ENCODE measurements at places on chromosomes 6 and 20.

GRCh38 chr6:45822873-45823272 is 192.8 kb downstream of the CLIC5 start:
- DNase-seq: no peak

DNA sequence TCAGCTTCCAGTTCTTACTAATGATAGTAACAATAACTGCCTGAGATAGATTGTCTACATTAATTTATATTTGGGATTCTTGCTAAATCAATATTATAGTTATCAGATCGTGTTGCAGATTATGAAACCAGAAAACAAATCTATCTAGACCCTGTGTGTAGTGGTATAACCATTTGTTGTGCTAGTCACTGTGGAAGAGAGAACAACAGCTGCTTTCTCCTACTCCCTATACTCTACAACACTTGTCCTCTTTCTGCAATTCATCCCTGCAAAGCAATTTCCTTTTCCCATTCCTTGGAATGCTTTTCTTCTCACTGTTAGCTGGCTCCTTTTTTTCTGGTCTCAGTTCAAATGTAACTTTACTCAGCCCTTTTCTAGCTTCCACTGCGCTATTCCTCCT is 8.3 kb downstream of the COX7A2 start:
- no peak for DNase-seq

- DNase-seq: no peak
Observed at GRCh38 chr6:90169374-90169773, 127.3 kb downstream of the BACH2 start.

- DNase-seq: no peak
Observed at GRCh38 chr20:63765902-63766301, 26.3 kb downstream of the SLC2A4RG start.

DNA sequence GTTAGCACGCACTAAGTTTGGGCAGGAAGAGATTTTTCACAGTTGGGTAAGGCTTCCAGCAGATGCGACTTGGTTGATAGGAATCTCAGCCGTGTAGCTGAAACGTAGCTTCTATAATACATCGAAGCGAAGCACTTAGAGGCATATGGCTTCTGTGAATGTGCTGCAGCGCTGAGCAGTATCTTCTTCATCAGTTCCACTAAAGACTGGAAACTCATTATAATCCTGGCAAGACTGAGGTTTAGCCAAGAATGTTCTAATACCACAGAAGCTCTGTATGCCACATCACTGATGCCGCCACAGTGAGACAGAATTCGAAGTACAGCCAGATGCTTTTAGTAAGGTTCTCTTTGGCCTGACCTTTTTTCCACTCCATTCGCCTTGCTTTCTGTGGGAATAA is 680.2 kb upstream of the AGPAT4 start:
- DNase-seq: no peak

GRCh38 chr6:34468378-34468892 is 2.6 kb downstream of the PACSIN1 start:
- DNase-seq: no peak

DNA sequence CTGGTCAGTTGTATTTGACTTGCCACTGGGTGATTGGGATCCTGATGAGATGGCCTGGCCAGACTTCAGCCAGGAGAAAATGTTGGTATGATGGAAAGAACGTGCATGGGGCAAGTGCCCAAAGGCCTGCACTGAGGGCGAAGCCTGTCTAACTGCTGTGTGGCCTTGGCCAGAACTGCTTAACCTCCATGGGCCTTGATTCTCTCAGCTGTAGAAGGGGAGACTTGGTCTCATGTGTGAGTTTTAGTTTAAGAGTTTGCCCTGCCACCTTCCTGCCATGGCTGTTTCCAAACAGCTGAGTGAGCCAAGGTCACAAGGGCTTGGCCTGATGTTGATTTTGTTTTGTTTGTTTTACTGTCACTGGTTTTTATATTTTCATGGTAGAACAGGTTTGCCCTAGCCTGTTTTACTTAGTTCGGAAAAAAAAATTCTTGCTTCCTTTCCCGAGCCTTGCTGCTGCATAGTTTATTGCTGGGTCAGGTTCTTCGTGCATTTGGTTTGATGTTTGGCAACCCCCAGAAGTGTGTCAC is 35.3 kb downstream of the DSTN start:
- DNase-seq: no peak

DNA sequence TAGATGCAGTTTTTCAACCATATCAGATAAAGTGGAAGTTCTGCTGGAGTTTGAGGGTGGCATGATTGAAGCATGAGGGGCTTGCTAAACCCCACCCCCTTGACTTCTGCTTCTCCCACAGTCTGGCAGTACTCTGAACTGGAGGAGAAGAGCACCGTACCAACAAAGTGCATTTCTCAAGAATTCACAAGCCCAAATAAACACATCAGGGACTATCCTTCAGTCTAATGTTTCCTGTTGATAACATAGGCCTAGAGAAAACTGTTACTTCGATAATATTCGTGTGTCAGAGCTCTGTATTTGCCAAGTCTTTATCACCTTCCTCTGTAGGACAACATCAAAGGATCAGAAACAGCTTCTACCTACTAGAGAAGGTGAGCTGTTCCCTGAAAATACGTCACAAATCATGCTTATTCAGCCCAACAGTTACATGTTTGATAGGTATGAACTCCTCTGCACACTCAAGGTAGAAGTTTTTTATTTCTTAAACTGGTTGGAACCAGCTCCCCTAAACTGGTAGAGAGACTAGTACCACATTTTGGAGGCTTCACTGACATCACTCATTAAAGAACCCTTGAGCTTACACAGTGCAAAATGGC is 153.2 kb upstream of the PRND start:
- DNase-seq: no peak

- no peak for DNase-seq
Observed at GRCh38 chr6:473768-474452, 82.4 kb downstream of the IRF4 start.

GRCh38 chr20:16064989-16065707 is 508.1 kb downstream of the KIF16B start:
- no peak for DNase-seq

- no peak for DNase-seq
Observed at GRCh38 chr20:9741996-9742395, 96.9 kb downstream of the PAK5 start.

DNA sequence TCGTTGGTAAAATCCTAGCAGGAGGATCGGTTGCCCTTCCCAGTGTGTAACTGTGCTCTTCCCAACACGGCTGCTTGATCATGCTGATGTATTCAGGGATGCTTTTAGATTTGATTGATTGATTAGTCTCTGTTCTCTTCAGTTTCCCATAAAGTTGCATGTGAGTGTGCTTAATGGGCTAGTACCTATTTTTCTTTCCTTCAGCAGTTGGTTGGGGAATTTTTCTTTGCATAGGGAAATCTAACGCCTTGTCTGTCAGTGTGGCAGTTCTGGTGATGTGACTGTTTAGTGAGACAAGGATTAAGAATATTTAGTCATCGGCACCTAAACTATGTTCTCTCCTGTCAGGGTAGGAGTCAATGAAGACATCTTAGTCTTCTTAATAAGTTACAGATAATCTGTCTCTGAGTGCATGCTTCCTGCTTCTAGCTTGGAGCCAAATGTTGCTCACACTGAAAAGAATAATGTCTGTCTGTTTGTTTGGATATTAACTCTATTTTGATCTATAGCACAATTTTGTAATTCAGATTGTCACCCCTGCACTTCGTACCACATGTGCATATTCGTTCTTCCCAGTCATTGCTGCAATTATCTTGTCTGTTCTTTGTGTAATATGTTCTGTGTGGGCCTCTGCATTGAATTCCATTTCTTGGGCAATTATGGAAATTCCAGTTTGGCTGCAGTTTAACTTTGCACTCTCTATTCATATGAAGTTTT is 169.9 kb downstream of the EDN1 start:
- no peak for DNase-seq

DNA sequence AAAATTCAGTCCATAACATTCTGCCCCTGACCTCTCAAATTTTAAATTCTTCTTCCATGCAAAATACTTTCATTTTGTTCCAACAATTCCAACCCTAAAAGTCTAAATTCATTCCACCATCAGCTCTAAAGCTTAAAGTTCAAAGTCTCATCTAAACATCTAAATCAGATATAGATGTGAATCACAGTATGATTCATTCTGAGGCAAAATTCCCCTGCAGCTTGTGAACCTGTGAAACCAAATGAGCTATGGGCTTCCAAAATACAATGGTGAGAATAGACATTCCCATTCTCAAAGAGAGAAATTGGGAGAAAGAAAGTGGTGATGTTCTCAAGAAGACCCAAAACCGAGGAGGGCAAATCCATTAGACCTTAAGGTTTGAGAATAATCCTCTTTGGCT is 309.8 kb downstream of the HIVEP2 start:
- DNase-seq: no peak

GRCh38 chr6:30101444-30102413 is 11.2 kb downstream of the TRIM31 start:
- peak; percentile 98 for DNase-seq

DNA sequence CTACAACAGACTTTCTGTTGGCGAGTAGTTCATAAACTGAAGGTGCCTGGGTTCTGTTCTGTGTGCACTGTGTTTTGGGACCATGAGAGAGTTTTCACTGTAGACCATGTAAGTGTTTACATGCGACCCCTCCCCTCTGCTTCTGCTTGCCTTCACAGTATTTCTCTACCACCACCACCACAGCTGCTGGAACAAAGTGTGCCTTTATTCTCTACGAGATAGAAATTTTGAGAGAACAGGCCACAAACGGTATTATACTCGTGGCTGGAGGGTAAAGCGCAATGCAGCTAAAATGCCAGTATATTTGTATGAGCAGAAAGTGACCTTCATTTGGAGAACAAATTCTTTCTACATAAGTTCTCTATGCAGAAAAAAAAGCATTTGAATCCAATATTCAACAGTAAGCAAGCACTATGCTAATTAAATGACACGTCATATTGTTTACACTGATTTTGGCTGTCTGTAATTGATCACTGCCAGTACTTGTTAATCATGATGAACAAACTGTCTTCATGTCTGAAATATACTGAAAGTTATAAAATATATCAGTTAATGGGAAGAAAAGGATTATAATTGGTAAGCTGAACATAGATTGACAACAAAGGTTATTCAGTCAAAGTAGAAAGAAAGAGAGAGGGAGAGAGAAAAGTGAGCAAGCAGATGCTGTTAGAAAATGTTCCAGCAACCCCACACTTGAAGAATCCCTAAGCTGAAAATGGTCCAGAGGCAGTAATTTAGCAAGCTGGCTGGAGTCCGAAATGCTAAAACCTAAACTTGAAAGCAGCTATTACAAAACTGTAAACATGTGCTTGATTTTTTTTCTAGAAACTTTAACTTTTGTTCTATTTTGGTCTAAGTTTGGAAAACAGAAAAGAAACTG is 8.8 kb downstream of the CLDN20 start:
- no peak for DNase-seq

- DNase-seq: no peak
Observed at GRCh38 chr6:167960579-167960978, 36.9 kb upstream of the KIF25 start.

GRCh38 chr6:7907159-7907558 is 3.4 kb downstream of the TXNDC5 start:
- DNase-seq: no peak

DNA sequence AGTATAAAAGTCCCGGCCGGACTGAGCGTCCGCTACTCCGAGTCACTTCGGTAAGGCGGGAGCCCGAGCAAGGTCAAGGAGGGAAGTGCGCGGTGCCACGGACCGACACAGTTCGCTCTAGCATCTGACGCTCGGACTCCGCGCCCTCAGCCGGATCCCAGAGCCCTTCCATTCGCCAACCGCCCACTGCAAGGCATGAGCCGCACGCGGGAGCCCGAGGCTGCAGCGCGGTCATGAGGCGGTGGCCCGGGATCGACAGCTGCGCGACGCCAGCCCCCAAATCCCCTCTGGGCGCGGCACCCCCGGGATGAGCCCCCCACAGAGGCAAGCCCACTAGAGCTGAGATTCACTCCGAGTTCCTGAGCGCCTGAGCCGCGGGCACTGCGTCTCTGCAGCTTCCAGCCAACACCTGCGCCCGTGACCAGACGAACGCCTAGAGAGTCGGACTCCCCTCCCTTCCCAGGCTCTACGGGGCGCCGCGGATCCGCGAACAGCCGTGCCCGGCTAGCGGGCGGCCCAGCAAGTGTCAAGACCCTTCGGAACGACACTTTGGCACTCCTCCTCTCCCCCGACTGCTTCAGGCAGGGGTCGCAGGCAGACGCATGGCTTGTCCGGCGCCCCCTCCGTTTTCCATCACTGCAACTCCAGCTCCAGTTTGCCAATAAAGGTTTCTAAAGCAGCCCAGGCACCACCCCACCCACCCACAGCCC is 725 bp upstream of the ISM1 start:
- peak; percentile 87 for DNase-seq

DNA sequence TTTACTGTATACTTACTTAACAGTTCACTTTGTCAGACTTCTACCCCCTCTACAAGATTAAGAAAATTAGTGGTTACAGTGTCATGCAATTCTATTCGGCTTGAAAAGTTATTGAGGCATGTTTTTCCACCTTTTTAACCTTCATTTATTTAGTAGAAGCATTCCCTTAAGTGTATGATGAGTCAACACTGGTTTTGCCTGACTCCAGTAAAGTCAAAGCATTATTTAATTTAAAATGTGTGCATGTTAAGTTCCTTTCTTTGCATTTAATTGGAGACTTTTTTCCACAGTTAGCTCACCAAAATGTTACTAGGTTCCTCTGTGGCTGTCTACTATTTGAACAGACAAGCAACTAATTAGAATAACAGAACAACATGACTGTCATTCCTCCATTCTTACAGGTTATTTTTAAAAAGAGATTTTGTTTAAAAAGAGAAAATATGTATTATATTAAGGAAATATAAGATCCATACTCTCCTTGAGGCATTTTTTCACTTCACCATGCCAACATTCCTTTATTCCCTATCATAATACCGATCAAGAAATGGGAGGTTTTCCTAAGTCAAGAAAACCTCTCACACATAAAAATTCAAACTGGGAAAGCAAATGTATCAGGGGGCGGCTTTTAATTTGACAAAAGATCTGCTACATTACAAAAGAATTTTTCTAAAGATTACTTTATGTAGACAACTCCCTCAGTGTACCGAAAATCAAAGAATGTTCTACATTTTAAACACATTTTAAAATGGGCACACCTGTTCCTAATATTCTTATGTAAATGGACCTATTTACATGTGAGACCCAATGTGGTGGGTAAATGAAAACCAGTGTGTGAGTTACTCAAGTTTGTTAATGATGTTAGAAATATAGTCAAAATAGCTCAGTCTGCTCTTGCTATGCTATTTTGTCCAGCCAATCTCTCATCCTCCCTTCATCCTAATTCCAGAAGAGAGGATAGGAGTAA is 361.2 kb downstream of the UTRN start:
- no peak for DNase-seq

DNA sequence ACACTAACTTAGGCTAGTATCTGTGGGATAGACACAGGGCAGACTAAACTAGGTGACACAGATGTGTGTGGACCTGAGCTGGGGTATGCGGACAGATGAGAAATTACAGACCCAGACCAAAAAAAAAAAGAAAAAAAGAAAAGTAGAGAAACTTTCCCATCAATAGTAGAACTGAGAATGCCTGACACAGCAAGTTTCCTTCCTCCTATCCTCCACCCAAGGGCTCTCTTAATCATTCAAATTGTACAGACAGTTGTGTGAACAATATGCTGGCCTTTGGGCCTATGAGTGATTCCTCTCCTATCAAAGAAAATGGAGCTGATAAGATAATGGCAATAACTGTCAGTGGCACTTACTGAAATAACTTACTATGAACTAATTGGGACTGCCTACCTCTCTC is 226.7 kb upstream of the PRDM1 start:
- DNase-seq: no peak

Measured in upper lobe of left lung (tissue), 6 donors.